ENCODE measurements at places on chromosomes 3 and 15. TPM values are rescaled to one million over a fixed set of nuclear protein-coding genes. Genes with fewer than 3 reads are reported as not detected.

The XIRP1 gene
- not detected for total RNA-seq

The NDN gene
- total RNA-seq: 109 TPM

The GOLGA8T gene
- total RNA-seq: not detected

The THRB gene
- 1.6 TPM for total RNA-seq

The TTC23 gene
- total RNA-seq: 8.9 TPM

The DUOXA1 gene
- total RNA-seq: not detected

The CMTM8 gene
- total RNA-seq: 1.8 TPM

The DPPA2 gene
- total RNA-seq: not detected

The SEC22C gene
- 75.6 TPM for total RNA-seq

The TGM5 gene
- total RNA-seq: not detected

The TMEM212 gene
- total RNA-seq: not detected

The SIN3A gene
- total RNA-seq: 27.6 TPM

The SLC28A2 gene
- total RNA-seq: not detected

The ZNF385D gene
- total RNA-seq: 1.5 TPM

The MYRIP gene
- 0.54 TPM for total RNA-seq

The RPL29 gene
- 2,013 TPM for total RNA-seq

The CFAP44 gene
- total RNA-seq: 0.81 TPM

The TGFBR2 gene
- 336 TPM for total RNA-seq

The WDR72 gene
- not detected for total RNA-seq

The FBXL22 gene
- total RNA-seq: not detected

The RTP3 gene
- total RNA-seq: not detected

The ATP13A4 gene
- total RNA-seq: not detected

The ACTR8 gene
- 22.7 TPM for total RNA-seq

The IQGAP1 gene
- total RNA-seq: 122 TPM

The CFAP91 gene
- not detected for total RNA-seq

The PLA2G4E gene
- not detected for total RNA-seq

The BCL6 gene
- 26.2 TPM for total RNA-seq

The PPP1R14D gene
- not detected for total RNA-seq

The SH3GL3 gene
- total RNA-seq: not detected

The ITIH1 gene
- not detected for total RNA-seq

The TPM1 gene
- total RNA-seq: 189 TPM

The GRK7 gene
- total RNA-seq: not detected

The IL17RE gene
- 0.54 TPM for total RNA-seq

The PLA2G4D gene
- not detected for total RNA-seq

The SEMA3F gene
- total RNA-seq: 6.5 TPM

The ADAMTSL3 gene
- total RNA-seq: 3.9 TPM

The PARP14 gene
- total RNA-seq: 18.5 TPM

The ZPLD1 gene
- total RNA-seq: not detected

The EMC7 gene
- total RNA-seq: 43.0 TPM

The AADACL2 gene
- not detected for total RNA-seq

The CLRN1 gene
- not detected for total RNA-seq

The ERICH6 gene
- not detected for total RNA-seq

The MB21D2 gene
- total RNA-seq: 7.2 TPM

The UQCC5 gene
- total RNA-seq: 0.18 TPM

All from cardiac atrium fibroblast (primary cell).